Psoas muscle (tissue), 8 donors: ENCODE measurements at places on chromosomes 3 and 15. TPM values are rescaled to one million over a fixed set of nuclear protein-coding genes. Genes with fewer than 3 reads are reported as not detected.

C3orf33 gene
- total RNA-seq = 4.4 TPM

DNA sequence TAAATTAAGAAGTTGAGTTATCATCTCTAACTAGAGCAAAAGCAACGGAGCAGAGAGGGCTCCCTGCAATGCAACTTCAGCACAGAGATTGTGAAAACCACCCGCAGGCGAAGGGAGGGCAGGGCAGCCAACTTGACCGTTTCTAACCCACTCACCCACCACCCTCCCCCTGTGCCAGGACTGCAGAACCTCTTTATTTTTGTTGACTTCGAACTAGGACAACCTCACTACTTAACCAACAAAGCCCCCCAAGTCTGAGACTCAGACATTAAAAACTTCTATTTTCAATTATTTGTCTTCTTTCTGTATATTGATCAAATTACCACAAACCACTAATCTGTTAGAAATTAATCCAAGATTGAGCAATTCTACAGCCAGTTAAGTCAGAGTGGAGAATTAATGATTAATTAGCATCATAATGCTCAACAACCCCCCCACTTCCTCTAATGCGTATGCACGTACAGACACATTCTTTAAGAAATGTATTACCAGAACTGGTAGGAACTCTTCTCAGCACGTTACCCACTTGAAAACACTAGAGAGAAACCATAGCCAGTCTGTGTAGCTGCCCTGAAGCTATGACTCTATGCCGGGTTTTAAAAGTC, 2.0 kb downstream of the MGLL start:
- DNase-seq = peak; percentile 33
- no peaks in the 10 kb centered on the region for H3K36me3 ChIP-seq
- H3K27ac ChIP-seq = peak overlapping the region; percentile 93

DNA sequence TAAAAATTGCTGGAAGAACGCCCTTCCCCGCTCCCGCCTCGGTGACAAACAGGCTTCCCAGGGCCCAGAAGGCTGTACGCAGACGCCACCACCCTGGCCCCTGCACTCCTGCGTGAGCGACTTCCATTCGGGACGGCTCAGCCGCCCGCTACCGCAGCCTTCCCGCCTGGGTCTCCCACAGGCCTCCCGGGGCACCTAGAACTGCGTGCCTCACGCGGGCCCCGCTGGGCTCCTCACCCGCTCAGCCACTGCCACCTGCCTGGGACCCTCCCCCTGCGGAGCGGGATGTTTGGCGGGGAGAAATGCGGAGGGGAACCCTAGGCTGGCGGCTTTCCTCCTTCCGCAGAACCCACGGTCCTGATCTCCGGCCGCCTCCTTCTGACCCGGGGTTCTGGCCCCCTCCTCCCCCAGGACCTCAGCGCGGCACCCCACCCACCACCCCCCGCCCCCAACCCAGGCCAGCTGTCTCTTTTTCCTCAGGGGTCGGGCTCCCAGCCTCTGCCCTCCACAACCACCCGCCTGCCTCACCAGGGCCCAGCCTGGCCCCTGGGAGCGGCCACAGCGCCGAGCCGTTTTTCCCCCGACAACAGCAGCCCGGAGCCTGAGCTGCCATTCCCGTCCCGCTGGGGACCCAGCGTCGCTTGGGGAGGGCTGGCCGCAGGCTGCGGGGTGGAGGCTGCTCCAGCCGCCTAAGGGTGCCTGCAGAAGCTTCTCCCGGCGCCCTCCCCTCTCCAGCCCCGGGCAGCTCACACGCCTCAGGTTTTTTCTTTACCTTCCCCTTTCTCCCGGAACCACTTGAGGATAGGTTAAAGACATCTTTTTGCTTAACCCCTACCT, 27.6 kb upstream of the RAB7A start:
- peak overlapping the region; percentile 76 for H3K4me3 ChIP-seq
- DNase-seq = peak; percentile 48
- H3K36me3 ChIP-seq = no peaks in the 10 kb centered on the region
- H3K27me3 ChIP-seq = no peaks in the 10 kb centered on the region

- no peaks in the 10 kb centered on the region for H3K36me3 ChIP-seq
- no peak overlapping the region for H3K4me3 ChIP-seq
- DNase-seq = no peak
- no peaks in the 10 kb centered on the region for H3K27me3 ChIP-seq
Measured at GRCh38 chr3:23698652-23699313, 107.0 kb upstream of the UBE2E1 start.

GRCh38 chr3:15667484-15667883, 65.9 kb downstream of the BTD start:
- no peak overlapping the region for H3K4me3 ChIP-seq
- H3K4me1 ChIP-seq = peaks cover 12% of the 10 kb centered on the region
- H3K27me3 ChIP-seq = no peaks in the 10 kb centered on the region
- no peak for DNase-seq
- peaks cover 6% of the 10 kb centered on the region for H3K36me3 ChIP-seq
- H3K27ac ChIP-seq = no peak overlapping the region
